ENCODE measurements at places on chromosomes 4 and X.

DNA sequence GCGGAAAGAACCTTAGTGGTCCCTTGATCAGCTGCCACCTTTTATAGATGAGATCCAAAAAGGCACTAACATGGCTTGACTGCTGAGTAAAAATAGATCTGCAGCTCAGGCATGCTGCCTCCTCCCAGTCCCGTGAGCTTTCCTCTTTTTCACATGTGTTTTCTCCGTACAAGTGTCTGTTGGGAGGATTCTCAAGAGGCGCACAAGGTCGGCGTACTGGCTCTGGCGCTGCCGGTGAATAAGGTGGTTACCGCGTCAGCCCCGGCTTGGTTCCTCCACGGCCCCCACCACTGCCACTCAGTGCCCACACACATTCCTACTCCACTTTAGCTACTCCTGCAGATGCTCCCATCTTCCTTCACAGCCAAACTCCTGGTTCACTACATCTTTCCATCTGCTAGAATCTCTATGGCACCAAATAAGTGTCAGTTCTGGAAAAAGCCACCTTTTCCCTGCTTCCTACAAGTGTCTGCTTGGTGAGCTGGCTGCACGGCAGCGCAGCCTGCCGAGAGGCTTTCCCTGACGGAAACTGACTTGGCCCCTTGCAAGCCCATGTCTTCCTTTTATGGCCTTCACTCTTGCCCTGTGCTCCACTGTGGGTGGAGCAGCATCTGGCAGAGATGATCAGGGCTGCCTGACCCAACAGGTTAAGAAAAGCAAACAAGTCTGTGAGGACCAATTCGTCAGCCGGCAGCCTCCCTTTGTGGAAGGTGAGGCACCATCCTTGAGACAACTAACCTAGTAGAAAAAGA is 99.8 kb downstream of the KLHL8 start:
- no peak for DNase-seq

- DNase-seq: no peak
These were observed 102.1 kb upstream of the AP1S2 start for GRCh38 chrX:15956681-15957080.

DNA sequence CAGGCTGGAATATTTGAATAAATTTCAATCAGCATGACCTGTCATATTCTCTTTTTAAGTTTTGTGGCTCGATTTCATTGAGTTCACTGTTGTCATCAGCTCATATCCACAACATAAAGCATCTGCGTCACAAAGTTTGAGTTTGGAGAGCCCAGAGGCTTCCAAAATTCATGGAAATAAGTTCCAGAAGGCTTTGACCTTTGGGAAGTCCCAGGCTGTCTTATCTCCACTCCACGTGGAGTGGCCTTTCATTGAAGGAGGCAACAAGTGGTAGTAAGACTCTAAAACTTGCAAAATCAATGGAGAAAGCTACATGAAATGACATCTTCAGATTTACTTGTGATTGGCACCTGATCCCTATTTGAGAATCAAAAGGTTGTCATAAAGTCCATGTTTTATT is 54.1 kb upstream of the UNC5C start:
- DNase-seq: no peak

DNA sequence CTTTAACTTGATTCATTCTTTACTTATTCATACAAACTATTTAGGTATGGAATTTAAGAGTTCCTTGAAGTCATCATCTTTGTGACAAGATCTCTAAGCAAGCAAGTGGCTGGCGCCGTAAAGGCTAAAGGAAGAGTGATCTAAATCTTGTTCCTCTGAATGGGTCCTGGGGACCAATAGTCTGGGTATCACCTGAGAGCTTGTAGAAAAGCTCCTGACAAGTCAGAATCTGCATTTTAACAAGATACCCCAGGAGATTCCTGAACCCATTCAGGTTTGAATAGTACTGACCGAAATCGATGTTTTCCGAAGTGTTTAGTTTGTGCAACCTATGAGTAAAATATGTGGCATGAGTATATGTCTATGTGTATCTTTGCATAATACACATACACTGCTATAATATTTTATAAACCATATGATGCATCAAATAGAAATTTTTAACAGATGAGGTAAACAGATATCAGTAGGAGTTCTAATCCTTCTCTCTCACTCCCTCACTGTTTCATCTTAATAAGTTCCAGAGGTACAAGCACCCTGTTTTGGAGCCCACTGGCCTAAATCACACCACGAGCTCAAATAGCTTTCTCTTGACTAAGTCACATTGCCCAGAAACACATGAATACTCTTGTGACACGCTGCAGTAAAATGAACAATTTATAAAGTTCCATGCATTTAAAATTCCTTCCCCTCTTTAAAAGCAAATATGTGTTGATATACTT is 170.0 kb downstream of the RELL1 start:
- no peak for DNase-seq

DNA sequence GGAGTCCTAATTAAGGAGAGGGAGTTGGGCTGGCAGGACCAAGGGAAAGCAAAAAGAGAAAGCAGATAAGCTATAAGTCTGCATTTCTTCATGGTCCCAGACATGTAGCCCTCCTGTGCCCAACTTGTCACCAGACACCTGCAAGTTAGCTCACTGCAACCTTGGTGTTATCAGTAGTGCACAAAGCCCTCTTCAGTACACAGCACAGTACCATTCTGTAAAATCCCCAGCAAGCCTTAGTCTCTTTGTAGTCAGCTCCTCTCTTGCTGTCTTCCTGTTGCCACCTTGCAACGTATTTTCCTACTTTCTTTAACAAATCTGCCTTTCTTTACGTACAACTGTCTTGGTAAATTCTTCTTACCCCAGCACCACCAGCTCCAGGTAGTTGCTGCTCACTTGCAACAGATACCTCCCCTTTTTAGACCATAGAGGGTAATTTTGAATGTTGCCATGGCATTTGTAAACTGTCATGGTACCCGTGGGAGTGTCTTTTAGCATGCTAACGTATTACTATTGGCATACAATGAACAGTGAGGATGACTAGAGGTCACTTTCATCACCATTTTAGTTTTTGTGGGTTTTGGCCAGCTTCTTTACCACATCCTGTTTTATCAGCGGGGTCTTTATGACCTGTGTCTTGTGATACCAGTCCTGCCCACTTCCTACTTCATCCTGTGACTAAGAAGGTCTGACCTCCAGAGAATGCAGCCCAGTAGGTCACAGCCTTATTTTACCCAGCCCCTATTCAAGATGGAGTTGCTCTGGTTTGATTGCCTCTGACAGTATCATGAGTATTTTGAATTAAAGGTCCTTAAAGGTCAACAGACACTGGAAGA is 28.3 kb upstream of the AP1S2 start:
- no peak for DNase-seq

GRCh38 chr4:74456056-74456744 is 11.3 kb downstream of the AREG start:
- DNase-seq: no peak

DNA sequence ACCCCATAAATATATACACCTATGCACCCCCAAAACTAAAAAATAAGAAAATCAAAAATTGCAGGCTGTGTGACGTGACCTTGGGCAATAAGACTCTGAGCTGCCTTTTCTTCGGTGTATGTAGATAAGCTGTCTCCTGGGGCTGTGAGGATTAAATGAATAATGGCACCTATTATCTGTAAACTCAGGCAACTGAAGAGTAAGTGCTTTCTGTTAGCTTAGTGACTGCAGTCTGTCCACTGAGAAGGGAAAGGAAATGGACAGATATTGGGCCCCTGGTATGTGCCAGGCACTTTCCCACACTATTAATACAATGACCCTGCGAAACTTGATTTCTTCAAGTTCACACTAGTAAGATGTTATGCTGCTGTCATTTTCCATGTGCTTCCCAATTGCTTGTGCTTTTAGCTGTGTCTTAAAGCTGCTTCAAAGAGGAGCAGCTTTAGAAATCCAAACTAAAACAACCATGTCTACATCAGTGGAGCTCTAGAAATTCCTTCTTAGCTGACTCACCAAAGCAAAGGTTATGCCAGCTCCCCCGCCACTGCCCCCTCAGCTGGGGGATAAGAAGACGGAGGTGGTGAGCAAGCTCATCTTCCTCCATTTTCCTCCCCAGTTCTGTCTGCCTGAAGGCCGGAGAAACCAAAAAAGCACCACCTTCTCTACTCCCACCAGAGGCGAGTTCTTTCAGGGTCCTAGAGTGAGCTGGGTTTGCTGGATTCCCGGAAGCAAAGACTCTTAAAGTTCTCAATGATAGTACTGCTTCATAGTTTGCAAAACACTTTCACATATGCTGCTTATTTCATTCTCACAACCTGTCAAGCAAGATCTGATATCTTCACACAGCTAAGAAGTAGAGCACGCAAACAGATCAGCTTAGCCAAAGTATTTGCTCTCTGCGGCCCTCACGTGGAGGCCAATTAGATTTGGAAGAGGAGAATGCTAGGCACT is 8.8 kb upstream of the DGAT2L6 start:
- DNase-seq: no peak

DNA sequence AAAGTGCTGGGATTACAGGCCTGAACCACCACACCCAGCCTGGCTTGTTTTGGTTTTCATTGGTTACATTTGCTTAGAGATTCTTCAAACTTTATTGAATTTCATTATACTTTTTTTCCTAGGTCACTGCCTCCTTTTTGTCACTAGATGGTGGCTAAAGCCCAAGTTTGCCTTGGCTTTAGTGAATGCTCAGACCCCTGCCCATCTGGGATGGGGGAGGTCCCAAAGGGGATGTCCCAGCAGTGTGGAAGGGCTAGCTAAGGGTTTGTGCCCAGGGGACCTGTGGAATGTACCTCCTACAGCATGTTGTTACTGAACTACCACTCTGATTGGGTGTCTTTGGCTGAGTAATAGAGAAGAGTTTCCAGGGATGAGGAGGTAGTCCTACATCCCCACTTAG is 58.4 kb downstream of the CEP135 start:
- no peak for DNase-seq

GRCh38 chr4:85210353-85210752 is 243.9 kb upstream of the WDFY3 start:
- DNase-seq: peak; percentile 21

GRCh38 chr4:121209171-121209570 is 45.0 kb upstream of the TNIP3 start:
- DNase-seq: no peak

GRCh38 chrX:32281853-32282252 is 929.5 kb downstream of the DMD start:
- no peak for DNase-seq

DNA sequence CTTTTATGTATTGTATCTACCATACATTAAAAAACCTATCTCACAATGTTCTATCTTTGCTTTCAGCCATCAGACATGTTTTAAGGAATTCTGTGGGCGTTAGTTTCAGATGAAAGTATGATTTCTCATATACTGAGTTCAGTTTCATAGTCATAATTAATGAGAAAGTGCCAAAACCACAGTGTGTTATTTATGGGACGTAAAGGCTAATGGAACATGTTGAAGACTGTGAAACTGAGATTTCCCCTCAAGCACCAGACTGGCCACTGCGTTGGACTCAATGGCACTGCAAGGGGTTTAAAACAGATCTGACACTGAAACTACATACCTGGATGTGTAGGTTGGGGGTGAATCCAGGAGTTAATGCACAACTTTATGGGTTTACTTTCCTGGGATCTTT is 32.0 kb downstream of the F8 start:
- DNase-seq: no peak

- DNase-seq: no peak
These were observed 608.1 kb upstream of the AADAT start for GRCh38 chr4:170697845-170698244.

- no peak for DNase-seq
These were observed 74.3 kb upstream of the VCX2 start for GRCh38 chrX:8245411-8245810.

DNA sequence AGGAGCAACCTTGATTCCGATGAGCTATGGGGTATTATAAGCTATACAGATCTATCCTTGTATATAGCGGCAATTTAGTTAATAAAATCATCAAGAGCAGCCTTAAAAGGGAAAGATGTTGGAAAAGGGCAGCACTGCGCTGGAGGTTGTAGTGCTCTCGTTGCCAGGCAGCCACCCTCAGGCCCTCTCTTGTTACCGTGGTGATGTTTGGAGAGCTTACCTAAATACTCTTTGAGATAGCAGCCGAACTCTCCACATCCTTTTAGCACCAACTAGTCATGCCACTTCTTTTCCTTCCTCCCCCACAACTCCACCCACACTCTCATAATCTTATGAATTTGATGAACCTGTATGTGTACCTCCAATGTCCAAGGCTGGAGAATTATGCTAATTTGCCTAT is 3.8 kb upstream of the RADX start:
- peak; percentile 66 for DNase-seq

- DNase-seq: no peak
These were observed 19.3 kb upstream of the SORBS2 start for GRCh38 chr4:185831125-185831815.

GRCh38 chr4:2599304-2599654 is 62.8 kb downstream of the FAM193A start:
- DNase-seq: no peak

DNA sequence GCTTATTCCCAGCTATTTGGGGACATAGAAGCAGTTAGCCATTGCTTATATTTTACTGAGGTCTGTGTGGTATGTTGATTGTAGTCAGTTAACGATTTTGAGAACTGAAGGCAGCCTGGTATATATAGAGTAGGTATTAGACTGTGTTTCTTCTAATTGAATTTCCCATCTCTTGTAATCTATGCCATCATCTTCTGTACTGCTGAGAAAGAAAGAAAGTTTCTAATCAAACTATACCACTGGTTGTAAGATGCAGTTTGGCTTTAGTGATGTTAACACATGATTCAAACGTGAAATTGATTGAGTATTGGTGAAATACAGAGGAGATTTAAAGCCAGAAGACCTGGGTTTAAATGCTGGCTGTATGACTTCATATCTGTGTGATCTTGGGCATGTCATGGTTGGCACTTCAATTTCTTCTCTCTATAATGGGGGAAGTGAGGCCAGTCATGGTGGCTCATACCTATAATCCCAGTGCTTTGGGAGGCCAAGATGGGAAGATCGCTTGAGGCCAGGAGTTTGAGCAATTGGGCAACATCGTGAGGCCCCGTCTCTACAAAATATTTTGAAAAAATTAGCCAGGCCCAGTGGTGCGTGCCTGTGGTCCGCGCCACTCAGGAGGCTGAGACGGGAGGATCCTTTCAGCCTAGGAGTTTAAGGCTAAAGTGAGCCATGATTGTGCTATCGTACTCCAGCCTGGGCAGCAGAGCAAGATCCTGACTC is 11.6 kb downstream of the HTT start:
- no peak for DNase-seq

- DNase-seq: no peak
These were observed 631 bp downstream of the EVC start for GRCh38 chr4:5711479-5712184.
